Airway epithelial cell (primary cell): ENCODE measurements at places on chromosomes 4 and X. TPM values are rescaled to one million over a fixed set of nuclear protein-coding genes. Genes with fewer than 3 reads are reported as not detected.

GPR173 gene
- 0.28 TPM in 2 replicates for total RNA-seq

CSAG1 gene
- not detected in 2 replicates for total RNA-seq

GYG2 gene
- 0.05 and 0.07 TPM in 2 replicates for total RNA-seq

CXCL5 gene
- total RNA-seq = 4.0 and 4.6 TPM in 2 replicates

SHROOM2 gene
- 7.9 and 13.0 TPM in 2 replicates for total RNA-seq

MAGEE2 gene
- not detected in 2 replicates for total RNA-seq

NSG1 gene
- 36.9 and 45.7 TPM in 2 replicates for total RNA-seq

CLDN22 gene
- total RNA-seq = not detected in 2 replicates

CC2D2A gene
- 10.8 and 11.4 TPM in 2 replicates for total RNA-seq

CXorf58 gene
- total RNA-seq = not detected in 2 replicates

UGT2A3 gene
- not detected in 2 replicates for total RNA-seq

BRS3 gene
- not detected in 2 replicates for total RNA-seq

BLOC1S4 gene
- 25.5 and 29.6 TPM in 2 replicates for total RNA-seq

ARX gene
- not detected in 2 replicates for total RNA-seq

DCX gene
- total RNA-seq = 0.07 TPM in 1 of 2 replicates, not detected in the other

MAGEB1 gene
- not detected in 2 replicates for total RNA-seq
